Substantia nigra (tissue), 51 donors: ENCODE measurements at places on chromosomes 7 and 10.

DNA sequence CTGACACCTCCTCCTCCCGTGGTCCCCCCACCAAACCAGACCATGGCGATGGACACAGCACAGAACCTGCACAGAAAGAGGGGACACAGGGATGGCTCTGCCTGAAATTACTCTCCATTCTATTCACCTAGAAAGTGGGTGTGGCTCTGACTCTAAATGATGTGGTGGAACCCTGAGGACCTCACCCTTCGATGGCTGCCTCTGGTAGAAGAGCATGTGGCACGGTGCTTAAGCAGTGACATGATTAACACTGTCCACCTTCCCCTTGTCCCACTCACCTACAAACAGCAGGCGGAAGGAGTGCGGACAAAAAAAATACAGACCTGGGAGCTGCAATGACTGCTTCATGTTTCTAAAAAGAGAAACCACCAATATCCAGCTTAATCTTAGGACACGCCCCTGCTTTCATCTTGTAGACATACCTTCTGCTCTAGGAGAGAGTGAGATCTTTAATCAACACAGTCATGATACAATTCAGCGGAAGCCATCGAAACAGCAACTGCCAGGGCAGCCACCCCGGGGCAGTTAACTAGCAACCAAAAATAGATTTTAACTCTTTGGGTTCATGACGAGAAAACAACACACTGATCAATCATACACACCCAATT is 11.4 kb downstream of the JCAD start:
- DNase-seq = no peak

DNA sequence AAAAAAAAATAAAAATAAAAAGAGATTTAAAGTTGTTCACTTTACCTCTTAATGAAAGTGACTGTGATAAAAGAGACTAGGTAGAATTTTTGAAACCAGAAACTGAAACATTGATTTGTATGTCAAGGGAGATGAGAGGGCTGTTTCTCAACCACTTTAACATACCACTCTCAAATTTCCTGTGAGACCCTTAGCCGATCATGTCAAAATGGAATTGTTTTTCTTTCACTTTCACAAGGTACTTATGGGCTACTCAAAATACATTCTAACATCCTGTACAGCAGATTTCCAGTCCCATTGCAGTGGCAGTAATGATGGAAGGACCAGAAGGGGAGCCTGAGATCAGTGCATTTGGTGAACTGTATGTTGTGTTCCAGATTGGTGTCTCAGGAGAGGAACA is 261.2 kb downstream of the PPP1R3A start:
- no peak for DNase-seq

GRCh38 chr7:90660819-90661218 is 64.7 kb downstream of the CDK14 start:
- DNase-seq = no peak

DNA sequence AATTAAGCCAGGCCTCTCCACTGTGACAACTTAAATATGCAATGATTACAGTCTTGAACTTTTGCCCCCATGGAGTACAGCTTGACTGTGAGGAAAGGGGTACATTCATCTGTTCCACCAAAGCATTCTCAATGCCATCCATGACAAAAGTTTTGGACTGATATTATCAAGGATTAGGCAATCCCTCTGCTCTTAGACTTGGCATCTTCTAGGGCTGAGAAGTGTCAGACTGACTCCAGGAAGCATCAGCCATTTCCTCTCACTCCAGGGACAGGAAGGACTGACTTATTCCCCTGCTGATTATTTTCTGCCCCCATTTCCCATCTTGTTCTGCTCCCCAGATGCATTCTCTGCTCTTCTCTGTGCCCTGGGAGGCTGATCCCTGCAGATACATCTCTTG is 69.7 kb downstream of the ZNF365 start:
- no peak for DNase-seq

GRCh38 chr7:47517821-47518480 is 64.0 kb downstream of the TNS3 start:
- DNase-seq = no peak

DNA sequence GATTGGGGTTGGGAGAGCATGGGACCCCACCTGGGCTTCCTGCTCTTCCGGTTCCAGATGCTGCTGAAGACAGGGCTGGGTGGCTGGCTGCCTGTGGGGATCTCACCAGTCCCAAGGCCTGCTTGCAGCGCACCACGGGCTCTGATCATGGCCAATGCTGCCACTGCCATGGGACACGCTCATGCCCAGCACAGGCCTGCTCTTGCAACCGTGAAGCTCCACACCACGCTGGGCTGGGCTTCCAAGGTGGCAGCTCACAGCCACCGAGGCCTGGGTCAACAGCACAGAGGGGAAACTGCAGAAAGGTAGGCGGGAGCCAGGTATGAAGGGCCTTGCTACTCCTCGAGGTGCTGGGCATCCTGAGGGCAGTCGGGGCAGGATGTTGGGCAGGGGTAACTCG is 72.1 kb upstream of the LRRC18 start:
- DNase-seq = no peak

DNA sequence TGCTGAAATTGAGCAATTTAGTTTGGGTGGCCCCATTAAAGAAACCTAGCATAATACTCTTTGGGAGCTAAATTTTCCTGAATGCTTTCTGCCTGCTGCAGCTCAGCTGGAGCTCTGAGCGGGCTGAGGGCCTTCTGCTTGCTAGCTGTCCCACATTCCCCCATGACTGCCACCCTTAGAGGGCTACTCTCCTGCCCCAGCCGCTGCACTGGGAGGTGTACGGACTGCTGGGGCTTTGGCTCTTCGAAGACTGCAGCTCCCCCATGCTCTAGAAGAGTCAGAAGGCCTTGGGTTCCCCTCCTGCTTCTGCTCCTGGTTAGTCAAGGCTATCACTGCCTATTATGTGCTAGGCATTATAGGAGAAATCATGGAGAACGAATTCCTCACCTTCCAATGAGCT is 31.5 kb downstream of the BLVRA start:
- no peak for DNase-seq

GRCh38 chr7:44141221-44141850 is at the start of gene MYL7:
TSS of gene MYL7 (minus strand) at chr7:44141332. CDS start at chr7:44141305, 27 bp downstream.
- no peak for DNase-seq

- DNase-seq = no peak
Measured at GRCh38 chr10:106560925-106561640, 603.4 kb downstream of the SORCS1 start.

GRCh38 chr7:155738652-155739537 is 73.4 kb downstream of the SHH start:
- peak; percentile 65 for DNase-seq
